Caco-2 (cell line): ENCODE measurements at places on chromosomes 16 and 17. TPM values are rescaled to one million over a fixed set of nuclear protein-coding genes. Genes with fewer than 3 reads are reported as not detected.

The MT3 gene
- total RNA-seq = not detected in 2 replicates

The CCL11 gene
- not detected in 2 replicates for total RNA-seq

- DNase-seq = no peak
Observed at GRCh38 chr17:72901657-72902056, 190.8 kb downstream of the SLC39A11 start.

DNA sequence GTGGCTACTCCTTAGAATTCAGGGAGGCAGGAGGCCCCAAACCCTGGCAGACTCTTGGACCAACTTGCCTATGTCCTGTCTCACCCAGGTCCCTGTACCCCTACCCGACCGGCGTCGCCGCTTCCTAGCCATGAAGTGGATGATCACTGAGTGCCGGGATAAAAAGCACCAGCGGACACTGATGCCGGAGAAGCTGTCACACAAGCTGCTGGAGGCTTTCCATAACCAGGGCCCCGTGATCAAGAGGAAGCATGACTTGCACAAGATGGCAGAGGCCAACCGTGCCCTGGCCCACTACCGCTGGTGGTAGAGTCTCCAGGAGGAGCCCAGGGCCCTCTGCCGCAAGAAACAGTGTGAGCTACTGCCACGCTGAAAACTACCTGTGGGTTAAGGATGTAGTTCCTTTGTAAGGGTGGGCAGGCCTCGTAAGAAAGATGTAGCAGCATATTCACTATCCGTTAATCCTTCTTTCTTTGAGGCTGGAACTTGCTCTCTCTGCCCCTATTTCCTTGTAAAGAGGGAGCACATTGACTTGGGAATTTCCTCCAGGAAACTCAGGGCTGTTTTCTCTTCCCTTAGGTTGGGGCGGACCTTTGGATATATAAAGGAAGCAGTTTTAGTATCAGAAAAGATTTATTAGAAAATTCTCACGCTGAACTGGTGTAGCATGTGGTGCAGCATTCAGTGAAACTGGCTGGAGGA, 4.1 kb downstream of the MRPS7 start:
- no peak for DNase-seq

DNA sequence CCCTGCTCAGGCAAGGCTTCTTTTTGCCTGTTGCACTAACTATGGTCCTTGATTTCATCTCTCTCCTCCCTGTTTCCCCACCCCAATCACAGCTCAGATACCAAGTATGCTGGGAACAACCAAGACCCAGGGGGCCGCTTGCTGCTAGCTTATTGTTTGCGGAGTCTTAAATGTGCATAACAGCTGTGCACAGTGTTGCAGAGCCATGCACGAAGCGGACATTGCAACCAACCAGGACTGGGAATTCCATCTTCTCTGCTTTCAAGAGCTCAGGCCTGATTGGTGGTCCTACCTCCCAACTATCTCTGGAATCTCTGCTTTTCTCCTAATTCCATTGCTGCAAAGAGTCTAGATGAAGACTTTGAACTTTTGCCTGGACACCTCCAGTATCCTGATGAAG, 281.3 kb upstream of the TNRC6C start:
- DNase-seq = no peak

DNA sequence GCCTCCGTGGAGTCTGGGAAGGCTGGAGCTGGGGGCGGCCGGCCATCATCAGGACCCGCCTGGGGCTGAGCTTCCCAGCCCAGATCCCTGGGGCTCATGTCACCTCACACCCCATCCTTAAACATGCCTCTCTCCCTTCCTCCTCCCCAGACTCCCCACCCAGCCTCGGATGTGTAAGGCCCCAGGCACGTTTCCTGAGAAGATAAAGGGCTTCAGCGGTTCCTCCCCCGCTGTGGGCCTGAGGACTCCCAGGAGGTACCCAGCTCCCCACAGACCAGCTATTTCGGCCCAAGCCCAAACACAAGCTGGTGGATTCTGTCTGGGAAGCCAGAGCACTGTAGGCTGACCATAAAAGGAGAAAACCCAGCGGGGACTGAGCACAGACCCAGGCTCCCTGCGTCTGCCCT, 49.2 kb downstream of the MYH11 start:
- no peak for DNase-seq

DNA sequence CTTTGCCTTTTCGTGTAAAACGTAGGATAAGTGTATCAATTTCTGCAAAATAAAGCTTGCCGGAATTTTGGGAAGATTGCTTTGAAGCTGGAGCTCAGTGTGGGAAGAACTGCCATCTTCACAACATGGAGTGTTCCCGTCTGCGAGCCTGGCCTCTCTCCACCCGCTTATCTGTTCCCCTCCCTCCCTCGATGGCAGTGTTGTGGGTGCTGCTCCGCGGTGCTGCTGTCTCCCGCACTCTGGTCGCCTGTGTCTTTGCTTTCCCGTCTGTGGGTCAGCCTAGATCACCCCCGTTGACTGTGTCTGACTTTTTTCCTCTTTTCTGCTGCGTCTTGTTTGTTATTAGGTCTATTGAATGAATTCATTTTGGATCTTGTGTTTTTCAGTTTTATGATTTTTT, 17.0 kb downstream of the ACSF3 start:
- no peak for DNase-seq

DNA sequence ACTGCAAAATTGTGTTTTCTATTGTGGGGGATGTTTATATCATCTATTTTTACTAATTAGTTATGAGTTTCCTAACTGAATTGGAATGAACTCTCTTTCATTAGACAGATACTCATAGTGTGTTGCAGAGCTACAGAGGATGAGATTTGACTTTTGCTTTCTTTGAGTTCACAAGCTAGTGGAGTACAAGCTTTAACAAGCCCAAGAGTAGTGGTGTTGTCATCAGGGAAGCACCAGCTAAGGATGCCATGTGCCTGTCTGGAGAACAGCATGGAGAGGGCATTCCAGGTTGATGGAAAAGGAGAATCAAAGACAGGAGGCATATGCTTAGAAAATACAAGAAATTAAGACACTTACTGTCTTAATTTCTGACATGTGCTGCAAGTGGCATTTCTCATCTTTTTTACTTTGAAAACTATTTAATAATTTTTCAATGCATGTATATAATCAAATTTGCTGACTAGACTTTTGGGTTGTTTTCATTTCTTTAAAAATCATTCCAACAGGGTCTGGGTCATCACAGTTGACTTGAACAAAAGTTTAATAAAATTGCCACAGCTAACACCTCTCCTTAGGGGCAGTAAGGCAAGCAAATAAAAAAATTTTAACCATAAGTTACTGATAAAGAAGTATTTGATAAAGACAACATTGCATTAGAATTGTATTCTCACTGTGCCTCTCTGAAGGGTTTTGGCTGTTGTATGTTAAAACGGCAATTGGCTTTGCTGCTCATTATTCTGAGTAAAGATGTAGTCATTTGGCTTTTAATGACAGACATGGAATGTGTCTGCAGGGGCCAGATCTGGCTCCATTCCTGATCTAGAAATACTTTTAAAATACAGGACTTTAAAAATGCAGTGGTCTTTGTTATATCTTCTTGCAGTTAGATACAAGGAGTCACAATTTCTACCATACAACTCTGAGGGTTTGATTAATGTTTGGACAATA, 323.7 kb upstream of the CDH11 start:
- DNase-seq = no peak
